ENCODE measurements at places on chromosomes 12 and 14. TPM values are rescaled to one million over a fixed set of nuclear protein-coding genes. Genes with fewer than 3 reads are reported as not detected.

DNA sequence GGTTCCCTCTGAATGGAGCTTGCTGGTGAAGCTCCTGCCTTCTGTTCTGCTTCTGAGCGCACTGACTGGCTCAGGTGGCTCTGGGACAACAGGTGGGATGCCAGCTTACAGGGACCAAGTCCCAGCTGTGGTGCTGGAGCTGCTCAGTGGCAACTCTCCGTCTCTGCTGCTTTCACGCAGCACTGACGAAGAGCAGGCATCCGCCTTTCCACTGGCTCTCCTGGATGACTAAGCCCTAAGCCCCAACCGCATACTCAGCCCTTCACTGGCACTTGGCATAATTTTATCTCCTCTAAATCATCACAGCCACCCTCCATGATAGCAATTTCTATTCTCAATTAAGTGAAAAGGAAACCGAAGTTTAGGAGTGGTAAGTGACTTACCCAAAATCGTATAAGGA, 3.7 kb upstream of the RTL1 start:
- H3K27me3 ChIP-seq, result no peaks in the 10 kb centered on the region
- no peaks in the 10 kb centered on the region for H3K36me3 ChIP-seq
- DNase-seq, result no peak
- no peak overlapping the region for H3K4me3 ChIP-seq

DNA sequence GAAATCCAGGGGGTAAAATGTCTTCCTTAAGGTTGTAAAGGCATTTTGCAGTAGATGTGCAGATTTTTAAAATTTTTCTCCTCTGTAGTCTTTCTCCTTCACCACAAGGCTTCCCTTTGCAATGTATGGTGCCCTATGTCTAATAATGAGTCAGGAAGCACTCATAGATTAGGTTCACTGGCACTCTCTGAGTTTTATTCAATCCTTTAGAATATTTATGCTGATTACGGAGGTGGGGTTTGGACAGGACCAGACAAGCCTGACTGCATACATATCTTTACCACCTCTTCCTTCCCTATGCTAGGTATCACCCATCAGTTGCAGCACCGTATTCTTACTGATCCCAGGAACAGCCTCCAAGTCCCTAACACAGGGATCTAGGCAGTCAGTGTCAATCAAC, 99.5 kb downstream of the NEDD1 start:
- no peak overlapping the region for H3K4me3 ChIP-seq
- H3K27me3 ChIP-seq, result peaks cover 57% of the 10 kb centered on the region
- no peak overlapping the region for H3K27ac ChIP-seq
- H3K4me1 ChIP-seq, result no peaks in the 10 kb centered on the region
- no peaks in the 10 kb centered on the region for H3K36me3 ChIP-seq

GRCh38 chr12:93297032-93297431, 80.7 kb upstream of the NUDT4 start:
- H3K36me3 ChIP-seq, result no peaks in the 10 kb centered on the region
- no peaks in the 10 kb centered on the region for H3K27me3 ChIP-seq
- no peaks in the 10 kb centered on the region for H3K4me1 ChIP-seq
- H3K27ac ChIP-seq, result no peak overlapping the region

- peaks cover 36% of the 10 kb centered on the region for H3K4me1 ChIP-seq
- H3K4me3 ChIP-seq, result no peak overlapping the region
- DNase-seq, result no peak
- H3K36me3 ChIP-seq, result no peaks in the 10 kb centered on the region
These were observed 72.4 kb downstream of the RASSF3 start for GRCh38 chr12:64682572-64683277.

DNA sequence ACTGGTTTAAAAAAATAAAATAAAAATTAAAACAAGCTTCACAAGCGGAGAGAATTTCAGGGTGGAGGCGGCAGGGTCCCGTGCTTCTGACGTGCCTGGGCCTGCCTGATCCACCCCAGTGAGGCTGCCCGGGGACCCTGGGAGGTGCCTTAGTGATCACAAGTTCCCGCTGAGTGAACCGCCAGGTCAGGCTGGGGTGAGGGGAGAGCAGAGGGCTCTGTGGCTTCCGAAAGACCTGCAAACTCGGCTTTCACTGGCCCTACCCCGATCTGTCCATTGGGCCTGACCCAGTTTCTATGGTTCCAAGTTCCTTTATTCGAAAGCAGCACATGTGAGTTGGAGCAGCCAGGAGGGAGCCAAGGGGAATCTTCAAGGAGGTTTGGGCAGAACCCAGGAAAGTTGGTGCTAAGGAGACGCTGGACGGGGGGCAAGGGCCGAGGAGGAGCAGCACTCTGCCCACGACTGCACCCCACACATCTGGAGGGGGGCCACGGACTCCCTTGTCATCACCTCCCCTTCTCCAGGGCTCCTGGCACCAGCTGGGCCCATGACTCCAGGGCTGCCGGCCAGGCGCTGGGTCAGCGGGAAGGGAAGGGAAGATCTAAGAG, 12.9 kb downstream of the MMP14 start:
- peaks cover 5% of the 10 kb centered on the region for H3K36me3 ChIP-seq
- H3K4me3 ChIP-seq, result no peak overlapping the region
- H3K27ac ChIP-seq, result peak overlapping the region; percentile 97
- H3K27me3 ChIP-seq, result no peaks in the 10 kb centered on the region

DNA sequence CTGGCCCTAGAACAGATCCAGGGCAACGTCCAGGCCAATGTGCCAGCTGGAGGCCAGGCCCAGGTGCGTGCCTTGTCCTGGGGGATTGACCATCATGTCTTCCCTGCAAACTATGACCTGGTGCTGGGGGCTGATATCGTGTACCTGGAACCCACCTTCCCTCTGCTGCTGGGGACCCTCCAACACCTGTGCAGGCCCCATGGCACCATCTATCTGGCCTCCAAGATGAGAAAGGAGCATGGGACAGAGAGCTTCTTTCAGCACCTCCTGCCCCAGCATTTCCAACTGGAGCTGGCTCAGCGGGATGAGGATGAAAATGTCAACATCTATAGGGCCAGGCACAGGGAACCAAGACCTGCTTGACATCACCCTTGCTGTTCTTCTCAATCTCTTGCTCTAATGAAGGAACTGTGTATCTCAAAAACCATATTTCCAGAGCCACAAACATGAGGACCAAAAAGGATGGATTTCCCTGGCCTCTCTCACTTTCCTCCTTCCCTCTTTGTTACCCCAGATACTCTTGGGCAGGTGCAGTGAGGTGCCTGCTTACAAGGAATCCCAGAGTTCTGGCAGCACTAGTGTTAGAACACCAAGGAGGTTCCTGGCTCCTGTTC, 2.2 kb upstream of the TSFM start:
- no peak overlapping the region for H3K4me3 ChIP-seq
- H3K4me1 ChIP-seq, result peaks cover 6% of the 10 kb centered on the region
- no peak for DNase-seq
- H3K27me3 ChIP-seq, result no peaks in the 10 kb centered on the region
- H3K36me3 ChIP-seq, result 0 out of 2 replicates have a peak, but pooled peaks cover under 1% of the 10 kb centered on the region

DNA sequence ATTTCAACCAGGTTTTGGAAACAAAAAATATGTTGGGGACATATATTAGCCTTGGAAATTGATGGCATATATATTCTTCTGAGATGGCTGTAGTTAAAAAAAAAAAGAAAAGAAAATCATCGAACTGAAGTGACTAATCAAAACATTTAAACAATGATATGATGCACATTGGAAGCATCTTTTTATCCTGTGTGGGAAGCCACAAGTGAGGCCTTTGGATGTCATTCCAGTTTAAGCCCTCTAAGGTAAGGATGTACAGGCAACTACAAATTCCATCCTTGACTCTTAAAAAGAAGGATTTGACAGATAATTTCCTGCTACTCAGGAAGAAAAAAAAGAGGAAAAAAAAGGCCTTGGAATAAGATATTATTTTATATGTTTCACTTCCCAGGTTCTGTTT, 9.6 kb upstream of the PTPRB start:
- H3K4me3 ChIP-seq, result peak overlapping the region; percentile 12
- peaks cover 54% of the 10 kb centered on the region for H3K4me1 ChIP-seq
- peak overlapping the region; percentile 99 for H3K27ac ChIP-seq
- H3K36me3 ChIP-seq, result no peaks in the 10 kb centered on the region

DNA sequence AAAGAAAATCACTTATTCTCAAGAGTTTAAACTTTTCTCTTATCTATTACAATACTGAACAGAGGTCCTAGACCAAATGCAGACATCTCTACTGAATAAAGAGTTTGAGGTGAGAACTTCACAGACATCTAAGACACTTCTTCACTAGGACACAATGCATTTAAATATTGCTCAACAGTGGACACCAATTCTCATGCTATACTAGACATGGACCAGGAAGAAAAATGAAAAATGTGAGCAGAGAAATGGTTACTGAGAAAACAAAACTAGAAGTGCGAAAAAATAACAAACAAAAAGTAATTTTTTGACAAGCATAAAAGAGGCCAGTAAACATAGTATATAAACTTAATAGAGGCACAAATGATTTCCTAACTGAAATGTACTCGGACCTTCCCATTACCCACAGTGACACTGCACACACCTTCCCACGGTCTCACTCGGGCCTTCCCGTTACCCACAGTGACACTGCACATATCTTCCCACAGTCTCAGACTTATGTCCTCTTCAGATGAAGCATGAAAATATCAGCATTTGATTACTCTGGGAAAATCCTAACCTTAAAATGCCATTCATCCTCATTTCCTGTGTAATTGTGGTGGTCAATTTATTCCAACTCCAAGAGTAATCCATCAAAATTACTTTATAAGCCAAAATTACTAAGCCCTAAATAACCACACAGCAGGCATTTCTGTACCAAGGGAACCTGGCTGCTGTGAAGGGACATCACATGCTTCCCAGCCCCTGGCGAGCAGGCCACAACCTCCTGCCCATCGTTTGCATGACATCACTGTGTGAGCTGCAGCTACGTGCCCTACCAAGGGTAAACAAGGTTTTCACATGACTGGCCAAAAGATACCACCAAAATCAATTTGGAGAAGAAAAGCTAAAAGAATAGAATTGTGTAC, 6.4 kb downstream of the SLC15A4 start:
- no peak overlapping the region for H3K27ac ChIP-seq
- H3K4me3 ChIP-seq, result no peak overlapping the region
- H3K36me3 ChIP-seq, result peaks cover 35% of the 10 kb centered on the region
- no peak for DNase-seq

GRCh38 chr12:132142679-132143335, 1.3 kb downstream of the DDX51 start:
- DNase-seq, result no peak
- H3K27ac ChIP-seq, result no peak overlapping the region
- H3K4me3 ChIP-seq, result peak overlapping the region; percentile 86
- H3K4me1 ChIP-seq, result peaks cover 18% of the 10 kb centered on the region
- peaks cover 47% of the 10 kb centered on the region for H3K36me3 ChIP-seq

The ALG10B gene
- 9.4 TPM for total RNA-seq

The SERPINA12 gene
- total RNA-seq, result not detected

The TAS2R19 gene
- not detected for total RNA-seq

The PFKM gene
- 80.8 TPM for total RNA-seq
